ENCODE measurements at places on chromosomes 12 and 14.

- DNase-seq = no peak
These were observed 107.7 kb upstream of the CAND1 start for GRCh38 chr12:67161322-67161918.

DNA sequence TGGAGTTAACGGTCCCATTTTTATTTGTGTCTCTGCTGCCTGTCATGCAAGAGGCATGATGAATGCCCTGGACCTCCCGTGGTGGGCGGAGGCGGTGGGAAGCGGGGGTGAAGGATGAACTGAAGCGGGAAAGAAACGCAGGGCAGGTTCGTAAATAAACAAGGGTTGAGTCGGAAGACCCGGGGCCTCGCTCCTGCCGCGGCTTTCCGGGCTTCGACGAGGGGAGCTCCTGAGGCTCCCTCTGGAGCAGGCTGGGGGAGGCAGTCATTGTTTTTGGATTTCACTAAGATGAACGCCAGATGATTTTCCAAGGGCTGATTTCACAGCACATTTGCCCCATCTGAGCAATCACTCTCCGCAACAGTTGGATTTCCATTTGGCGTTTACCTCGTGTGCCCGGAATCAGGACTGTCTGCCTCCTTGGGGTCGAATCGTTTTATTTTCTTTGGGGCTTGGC is 130.2 kb downstream of the SLC38A6 start:
- DNase-seq = no peak

- no peak for DNase-seq
These were observed 93.7 kb downstream of the SPTSSA start for GRCh38 chr14:34368115-34368970.

GRCh38 chr12:117328556-117329100 is 32.8 kb downstream of the NOS1 start:
- no peak for DNase-seq

DNA sequence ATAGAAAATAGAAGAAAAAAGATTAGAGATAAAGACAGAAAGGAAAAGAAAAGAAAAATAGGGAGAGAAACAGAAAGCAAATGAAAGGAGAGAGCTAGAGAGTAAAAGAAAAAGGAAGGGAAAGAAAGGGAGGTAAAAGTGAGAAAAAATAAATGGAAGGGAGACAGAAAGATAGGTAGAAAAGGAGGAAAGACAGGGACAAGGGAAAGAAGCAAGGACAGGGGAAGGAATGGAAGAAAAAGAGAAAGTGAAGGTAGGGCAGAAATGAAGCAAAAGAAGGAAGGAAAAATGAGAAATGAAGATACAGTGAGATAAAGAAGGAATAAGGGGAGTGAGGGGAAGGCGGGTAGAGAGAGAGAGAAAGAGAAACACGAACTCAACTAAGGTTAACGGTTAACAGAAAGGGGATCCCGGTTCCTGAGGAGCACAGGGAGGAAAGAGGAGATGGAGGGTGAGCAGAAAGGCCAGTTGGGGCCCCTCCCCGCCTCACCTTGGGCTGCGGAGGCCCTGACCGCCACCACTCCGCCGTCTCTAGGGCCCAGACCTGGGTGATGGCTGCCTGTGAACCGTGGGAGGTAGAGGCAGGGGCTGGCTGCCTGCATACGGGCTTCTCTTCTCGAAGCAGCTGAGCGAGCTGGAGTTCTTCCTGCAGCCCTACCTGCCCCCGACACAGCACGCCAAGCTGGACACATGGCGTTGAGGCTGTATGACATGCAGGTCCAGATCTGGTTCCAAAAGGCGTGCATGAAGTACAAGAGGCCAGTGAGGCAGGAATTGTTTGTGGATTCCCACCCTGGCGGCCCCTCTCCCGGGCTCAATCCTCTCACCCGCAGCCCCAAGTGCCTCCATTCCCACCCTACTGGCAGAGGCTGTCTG is 59.5 kb downstream of the SMUG1 start:
- DNase-seq = no peak

DNA sequence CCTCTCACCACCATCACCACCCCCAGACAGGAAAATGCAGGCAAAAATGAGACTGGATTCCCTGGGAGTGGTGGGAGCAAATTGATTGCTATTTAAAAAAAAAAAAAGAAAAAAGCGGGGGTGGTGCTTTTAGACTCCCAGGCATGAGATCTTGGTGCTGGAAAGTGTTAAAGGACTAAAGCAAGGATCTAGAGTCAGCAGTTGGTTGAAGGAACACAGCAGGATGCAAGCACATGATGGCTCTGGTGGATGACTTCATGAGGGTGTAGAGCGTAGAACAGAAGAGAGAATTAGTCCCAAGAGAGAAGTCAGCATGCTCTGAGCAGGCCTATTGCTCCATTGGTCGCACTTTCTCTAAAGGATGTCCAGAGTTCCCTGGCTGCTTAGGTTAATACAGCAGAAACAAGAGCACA is 183.8 kb upstream of the HMGA2 start:
- no peak for DNase-seq

GRCh38 chr14:102866982-102867761 is 55.3 kb upstream of the AMN start:
- no peak for DNase-seq

- no peak for DNase-seq
These were observed 67.6 kb downstream of the PIWIL1 start for GRCh38 chr12:130405332-130405731.

- no peak for DNase-seq
These were observed 207.3 kb downstream of the PCNX1 start for GRCh38 chr14:71114565-71114964.

- DNase-seq = no peak
These were observed 326.8 kb downstream of the SYT1 start for GRCh38 chr12:79191391-79191790.

DNA sequence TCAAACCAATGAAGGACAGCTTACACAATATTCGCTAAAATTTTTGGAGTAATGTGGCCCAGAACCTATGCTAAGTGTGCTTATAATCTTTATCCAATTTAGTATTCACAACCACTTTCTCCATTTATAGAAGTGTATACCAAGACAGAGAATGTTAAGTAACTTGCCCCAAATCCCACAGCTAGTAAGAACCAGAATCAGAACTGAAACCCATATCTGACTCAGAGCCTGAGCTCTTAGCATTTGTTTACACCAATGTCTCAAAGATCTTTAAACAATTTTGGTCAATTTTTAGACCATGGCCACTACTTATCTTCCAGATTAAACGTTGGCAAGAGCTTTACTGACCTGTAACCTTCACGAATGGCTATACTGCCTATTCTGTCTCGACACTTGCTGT is 53.0 kb downstream of the PAPLN start:
- DNase-seq = no peak

DNA sequence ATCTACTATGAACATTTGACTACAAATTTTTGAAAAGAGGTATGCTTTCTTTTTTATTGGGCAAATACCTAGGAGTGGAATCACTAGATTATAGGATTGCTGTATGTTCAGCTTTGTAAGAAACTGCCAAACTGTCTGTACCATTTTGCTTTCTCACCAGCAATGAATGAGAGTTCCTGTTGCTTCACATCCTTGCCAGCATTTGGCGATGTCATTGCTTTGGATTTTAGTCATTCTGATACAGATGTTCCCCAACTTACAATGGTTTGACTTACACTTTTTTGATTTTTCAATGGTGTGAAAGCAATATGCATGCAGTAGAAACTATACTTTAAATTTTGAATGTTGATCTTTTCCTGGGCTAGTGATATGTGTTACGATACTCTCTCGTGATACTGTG is 328.7 kb downstream of the RAD51B start:
- peak; percentile 40 for DNase-seq

DNA sequence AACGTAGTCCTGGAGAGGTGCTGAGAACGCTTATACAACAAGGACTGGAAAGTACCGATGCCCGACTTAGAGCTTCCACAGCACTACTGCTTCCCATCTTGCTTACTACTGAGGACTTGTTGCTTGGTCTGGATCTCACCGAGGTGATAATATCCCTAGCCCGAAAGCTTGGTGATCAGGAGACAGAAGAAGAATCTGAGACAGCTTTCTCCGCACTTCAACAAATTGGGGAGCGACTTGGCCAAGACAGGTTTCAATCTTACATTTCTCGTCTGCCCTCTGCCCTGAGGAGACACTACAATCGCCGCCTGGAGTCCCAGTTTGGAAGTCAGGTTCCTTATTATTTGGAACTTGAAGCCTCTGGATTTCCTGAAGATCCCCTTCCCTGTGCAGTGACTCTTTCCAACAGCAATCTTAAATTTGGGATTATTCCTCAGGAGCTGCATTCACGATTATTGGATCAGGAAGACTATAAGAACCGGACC is 1.1 kb downstream of the TOGARAM1 start:
- no peak for DNase-seq

DNA sequence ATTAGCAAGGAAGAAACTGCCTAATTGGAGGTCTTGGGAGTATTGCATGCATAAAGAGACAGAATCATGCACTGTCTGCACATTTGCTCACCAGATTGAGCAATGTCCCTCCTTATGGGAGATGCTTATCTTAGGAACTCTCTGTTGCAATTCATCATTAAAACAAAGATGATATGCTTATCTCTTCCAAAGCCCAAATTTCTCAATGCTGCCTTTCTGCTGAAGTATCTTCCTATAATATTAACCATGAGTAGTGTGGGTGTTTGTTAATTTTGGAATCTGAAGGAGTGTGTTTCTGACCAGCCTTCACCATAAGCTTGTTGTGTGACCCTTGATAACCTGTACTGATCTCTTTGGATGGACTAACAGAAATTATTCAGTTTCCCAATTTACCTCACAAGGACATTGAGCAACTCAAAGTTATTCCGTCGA is 1257.6 kb upstream of the FLRT2 start:
- DNase-seq = no peak

DNA sequence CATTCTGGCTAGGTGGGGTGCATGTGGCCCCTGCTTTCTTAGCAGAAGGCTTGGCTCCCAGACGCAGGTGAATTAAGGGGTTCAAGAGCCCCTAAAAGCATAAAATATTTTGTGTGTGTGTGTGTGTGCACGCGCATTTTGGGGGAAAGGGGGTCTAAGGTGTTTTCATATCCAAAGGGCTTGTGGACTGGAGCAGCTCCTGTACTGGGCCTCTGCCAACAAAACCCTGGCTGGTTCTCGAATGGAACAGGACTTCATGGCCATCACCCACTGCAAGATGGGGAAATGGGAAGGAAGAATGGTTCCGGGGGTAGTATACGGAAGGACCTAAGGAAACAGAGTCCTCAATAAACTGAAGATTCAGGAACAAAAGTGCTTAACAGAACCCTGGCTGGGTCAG is 3.9 kb upstream of the ATN1 start:
- no peak for DNase-seq

GRCh38 chr14:70489579-70490200 is 37.7 kb downstream of the ADAM21 start:
- DNase-seq = no peak

DNA sequence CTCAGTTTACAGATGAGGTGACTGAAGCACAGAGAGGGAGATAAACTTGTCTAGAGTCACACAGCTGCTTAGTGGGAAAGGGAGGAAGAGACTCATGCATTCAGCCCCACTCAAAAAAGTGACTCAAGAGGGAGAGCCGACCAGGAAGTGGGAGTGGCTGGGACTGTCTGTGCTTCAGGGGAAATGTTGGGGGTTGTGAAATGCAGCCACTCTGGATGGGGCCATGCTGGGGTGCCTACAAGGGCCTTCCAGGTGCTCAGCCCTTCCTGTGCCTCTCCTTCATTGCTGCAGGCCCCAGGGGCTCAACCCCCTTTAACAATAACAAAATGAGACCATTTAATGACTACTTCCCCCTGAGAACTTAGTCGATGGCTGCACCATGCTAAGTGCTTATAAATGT is 41.8 kb downstream of the CACNA1C start:
- no peak for DNase-seq

- DNase-seq = no peak
These were observed 139.3 kb downstream of the BRMS1L start for GRCh38 chr14:35965400-35965799.

DNA sequence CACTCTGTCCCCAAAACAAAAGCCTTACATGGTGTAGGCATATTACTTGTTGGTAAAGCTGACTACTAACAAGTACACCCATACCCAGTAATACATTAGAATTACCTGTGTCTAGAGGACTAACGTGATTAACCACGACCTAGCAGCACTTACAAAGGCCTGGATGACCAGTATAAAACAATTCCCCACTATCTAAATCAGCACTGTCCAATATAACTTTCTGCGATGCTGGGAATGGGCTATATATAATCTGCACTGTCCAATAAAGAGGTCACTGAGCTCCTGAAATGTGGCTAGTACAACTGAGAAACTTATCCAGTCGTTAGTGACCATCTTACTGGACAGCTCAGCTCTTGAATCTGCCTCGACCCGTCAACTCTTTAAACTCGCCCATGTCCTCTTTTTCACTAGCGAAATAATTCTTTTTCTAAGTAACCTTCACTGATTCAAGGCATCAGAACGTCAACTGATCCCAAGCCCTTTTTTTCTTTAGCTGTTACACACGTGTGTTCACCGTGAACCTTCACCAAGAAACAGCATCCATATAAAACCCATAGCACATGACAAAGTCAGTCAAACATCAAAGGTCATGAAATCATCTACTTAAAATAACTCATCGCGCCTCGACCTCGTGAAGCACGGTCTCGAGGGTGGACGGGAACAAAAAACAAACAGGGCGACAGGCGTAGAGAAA is 905 bp upstream of the CIPC start:
- DNase-seq = no peak

DNA sequence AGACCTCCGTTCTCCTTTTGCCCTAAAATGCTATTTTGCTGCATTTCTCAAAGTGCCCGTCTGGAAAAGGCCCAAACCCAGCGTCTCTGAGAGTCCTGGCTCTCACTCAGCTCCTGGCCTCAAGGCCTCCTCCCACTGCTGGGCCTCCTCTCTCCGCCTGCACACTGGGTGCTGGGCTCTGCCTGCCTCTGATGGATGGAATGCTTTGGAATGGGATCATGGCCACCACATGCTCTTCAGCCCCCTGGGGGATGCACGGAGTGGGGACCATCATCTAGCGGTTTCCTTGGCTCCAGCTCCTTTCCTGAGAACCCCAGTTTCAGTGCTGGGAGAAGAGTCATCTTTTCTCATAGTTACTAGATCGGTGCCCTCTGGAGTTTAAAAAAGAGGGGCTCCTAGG is 65.2 kb downstream of the KDM2B start:
- DNase-seq = no peak

DNA sequence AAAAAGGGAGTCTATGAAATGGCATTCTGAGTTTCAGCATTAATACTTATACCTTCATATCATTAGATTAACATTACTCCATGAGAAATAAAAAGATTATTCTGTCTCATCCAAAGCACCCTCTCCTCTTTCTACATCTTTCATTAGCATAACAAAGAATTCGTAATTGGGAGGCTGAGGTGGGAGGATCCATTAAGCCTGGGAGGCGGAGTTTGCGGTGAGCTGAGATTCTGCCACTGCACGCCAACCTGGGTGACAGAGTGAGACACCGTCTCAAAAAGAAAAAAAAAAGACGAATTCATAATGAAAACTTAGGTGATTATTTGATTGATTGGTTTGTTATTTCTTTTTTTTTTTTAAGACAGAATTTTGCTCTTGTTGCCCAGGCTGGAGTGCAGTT is 1.8 kb upstream of the CDK17 start:
- no peak for DNase-seq

GRCh38 chr12:9957834-9958233 is 13.4 kb upstream of the CLEC12A start:
- DNase-seq = no peak

All from keratinocyte (primary cell).